ENCODE measurements at places on chromosomes 4 and X.

DNA sequence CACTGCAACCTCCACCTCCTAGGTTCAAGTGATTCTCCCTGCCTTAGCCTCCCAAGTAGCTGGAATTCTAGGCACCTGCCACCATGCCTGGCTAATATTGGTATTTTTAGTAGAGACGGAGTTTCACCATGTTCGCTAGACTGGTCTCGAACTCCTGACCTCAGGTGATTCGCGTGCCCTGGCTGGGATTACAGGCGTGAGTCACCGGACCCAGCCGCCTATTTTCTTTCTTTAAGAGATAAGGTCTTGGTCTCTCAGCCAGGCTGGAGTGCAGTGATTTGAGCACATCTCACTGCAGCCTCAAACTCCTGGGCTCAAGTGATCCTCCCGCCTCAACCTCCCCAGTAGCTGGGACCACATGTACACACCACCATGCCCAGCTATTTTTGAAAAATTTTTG lies 166.5 kb downstream of the DHRSX start:
- DNase-seq: no peak

DNA sequence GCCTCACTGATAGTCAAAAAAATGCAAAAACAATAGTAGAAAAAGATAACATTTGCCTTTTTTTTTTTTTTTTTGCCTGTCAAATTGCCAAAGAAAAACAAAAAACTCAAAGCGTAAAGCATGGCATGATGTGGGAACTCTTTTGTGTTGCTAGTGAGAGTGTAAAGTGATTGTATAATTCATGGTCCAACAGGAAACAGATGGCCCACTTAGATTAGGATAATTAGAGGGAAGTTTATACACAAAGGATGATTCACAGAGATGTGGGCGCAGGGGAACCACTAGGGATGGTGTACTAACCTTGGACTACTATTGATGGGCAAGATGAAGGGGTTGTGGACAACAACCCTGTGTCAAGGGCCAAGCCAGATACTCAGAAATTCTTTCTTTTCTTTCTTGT lies 16.4 kb downstream of the MCUB start:
- DNase-seq: no peak

GRCh38 chrX:21946925-21947641 lies 6.6 kb downstream of the SMS start:
- no peak for DNase-seq

GRCh38 chrX:118536204-118536603 lies 40.6 kb downstream of the DOCK11 start:
- no peak for DNase-seq

GRCh38 chr4:2799971-2800690 lies 7.2 kb downstream of the SH3BP2 start:
- peak; percentile 72 for DNase-seq

- DNase-seq: no peak
Observed at GRCh38 chr4:154622598-154622997, 10.1 kb upstream of the FGG start.

DNA sequence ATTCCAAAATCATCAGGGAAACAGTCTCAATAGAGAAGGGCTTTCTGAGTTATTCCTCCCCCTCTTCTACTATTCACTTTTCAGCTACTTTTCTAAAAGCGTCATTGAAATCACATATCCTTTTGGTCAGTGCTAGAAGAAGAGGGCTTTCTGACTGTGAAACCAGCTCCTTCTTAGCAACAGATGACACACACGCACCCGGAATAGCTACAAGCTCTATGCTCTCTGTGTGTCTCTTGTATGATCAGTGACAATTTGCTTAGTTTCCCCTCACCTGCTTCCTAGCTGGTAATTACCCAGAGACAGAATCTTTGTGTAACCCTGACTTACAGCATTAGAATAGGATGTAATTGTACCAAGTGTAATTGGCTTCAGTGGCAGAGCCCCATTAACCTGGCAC lies 268.1 kb upstream of the SLITRK2 start:
- DNase-seq: no peak

- DNase-seq: no peak
Observed at GRCh38 chr4:38161208-38162113, 201.3 kb downstream of the PTTG2 start.

DNA sequence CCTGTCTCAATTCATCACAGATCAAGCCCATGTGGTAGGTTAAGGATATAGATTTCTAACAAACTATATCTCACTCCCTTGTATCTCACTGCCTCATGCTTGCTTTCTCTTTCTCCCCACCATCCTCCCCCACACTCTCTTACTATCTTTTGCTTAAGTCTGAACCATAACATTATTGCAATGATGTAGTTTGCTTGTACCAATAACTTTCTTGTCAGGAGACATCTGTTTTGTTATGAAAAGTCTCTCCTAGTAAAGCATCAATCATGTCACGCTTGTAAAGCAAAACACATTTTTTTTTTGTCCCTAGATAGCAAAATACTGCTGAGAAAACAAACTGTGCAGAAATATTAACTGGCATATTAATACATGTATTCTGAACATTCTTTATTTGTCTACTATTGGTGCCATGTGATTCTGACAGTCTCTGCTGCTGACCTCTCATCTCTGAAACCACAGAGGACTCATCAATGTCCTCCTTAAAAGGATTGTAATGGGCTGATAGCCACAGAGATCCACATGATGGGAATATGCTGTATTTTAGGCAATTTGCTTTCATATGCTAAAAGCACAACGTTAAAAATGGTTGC lies 217.5 kb downstream of the VEGFC start:
- no peak for DNase-seq

DNA sequence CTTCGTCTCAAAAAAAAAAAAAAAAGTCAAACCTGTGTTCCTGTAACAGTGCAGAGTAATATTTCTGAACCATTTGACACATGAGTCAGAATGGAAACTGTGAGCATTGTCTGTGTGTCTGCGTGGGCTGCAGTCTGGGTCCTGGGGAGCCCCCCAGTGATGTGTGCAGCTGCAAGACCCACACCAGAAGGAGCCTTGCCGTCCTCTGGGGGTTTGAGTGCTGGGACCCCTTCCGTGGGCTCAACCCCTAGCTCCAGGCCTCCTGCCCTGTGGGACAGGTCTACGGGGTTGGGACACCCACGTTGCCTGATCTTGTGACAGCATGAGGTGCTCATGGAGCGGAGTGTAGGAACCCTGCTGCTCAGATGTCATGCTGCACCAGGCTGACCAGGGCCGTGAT lies 43.7 kb downstream of the DDX3X start:
- DNase-seq: no peak

GRCh38 chr4:35986537-35986936 lies 257.8 kb downstream of the ARAP2 start:
- no peak for DNase-seq

DNA sequence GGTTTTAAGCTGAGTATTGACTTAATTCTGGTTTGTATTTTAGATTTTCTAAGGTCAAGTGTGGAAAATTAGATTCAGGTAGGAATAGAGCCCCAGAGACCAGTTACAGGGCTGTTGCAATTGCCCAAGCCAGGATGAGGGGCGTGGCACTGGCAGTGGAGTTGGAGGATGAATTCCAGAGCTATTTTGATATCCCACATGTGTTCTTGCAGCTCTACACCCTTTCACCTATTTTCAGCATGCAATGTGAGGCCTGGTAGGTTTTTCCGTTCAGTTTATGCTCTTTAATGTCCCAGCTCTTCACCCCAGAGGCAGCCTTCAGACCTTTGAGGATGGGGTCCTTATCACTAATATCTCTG lies 17.9 kb upstream of the OGT start:
- DNase-seq: peak; percentile 59

DNA sequence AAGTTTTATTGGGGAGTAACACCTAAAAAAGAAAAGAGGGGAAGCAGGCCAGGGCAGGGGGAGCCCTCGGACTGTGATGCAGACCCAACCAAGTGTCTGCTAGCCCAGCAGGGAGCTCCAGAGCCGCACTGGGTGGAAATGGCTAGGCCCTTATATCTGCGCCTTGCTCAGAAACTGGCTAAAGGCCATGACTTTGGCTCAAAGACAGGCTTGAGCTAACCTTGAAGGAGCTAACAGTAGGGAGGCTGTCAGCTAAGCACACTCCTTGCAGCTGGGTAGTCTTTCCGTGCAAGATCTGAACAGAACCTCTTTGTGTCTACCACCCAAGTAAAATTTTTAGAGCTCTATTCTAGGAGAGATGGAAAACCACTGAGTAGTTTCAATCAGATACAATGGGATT lies 43.0 kb downstream of the SEPSECS start:
- no peak for DNase-seq

- DNase-seq: no peak
Observed at GRCh38 chrX:40174001-40174853, 76.5 kb upstream of the BCOR start.

GRCh38 chr4:10260777-10261176 lies 144.2 kb upstream of the WDR1 start:
- no peak for DNase-seq

DNA sequence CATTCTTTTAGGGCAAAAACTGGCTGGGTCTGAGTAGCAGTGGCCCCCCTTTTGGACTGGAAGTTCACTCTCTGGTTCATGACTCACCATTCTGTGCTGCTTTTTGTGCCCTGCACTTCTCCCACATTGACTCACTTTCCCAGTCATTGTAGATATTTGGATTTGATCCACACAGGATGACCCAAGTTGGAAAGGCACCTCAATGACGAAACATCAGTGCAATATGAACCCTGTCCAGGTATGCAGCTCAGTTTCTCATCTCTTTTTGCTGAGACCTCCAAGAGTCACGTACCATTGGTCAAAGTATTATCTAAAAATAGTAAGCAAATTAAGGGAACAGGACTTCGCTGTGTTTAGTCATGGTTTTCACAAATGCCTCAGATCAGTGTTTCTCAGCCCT lies 92.7 kb downstream of the CBLL2 start:
- no peak for DNase-seq

- DNase-seq: no peak
Observed at GRCh38 chr4:176799653-176800052, 6.9 kb upstream of the VEGFC start.

DNA sequence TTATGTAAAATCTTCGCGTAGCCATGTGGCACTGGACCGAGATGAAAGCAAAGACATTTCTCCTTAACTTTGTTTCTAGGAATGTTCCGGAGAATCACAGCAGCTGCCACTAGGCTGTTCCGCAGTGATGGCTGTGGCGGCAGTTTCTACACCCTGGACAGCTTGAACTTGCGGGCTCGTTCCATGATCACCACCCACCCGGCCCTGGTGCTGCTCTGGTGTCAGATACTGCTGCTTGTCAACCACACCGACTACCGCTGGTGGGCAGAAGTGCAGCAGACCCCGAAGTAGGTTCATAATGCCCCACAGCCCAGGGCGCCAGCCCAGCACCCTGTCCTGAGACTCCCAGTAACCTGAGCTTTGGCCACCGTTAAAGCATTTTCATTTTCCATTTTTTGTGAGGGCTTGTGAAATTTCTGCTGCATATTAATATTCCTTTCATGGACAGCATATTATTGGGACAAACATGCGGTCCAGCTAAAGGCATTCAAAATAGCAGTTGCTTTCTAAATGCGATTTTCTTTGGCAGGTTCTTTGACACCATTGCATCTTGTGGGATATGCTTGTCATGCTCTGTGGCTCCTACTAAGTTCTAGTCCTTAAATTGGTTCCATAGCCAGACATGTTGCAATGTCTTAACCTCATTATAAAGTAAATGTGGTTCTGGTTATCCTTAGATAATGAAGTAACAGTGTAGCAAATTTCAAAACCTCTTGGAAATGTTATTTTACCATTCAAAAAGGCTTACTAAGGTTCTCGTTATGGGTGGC lies 49.1 kb upstream of the MSANTD1 start:
- DNase-seq: no peak

DNA sequence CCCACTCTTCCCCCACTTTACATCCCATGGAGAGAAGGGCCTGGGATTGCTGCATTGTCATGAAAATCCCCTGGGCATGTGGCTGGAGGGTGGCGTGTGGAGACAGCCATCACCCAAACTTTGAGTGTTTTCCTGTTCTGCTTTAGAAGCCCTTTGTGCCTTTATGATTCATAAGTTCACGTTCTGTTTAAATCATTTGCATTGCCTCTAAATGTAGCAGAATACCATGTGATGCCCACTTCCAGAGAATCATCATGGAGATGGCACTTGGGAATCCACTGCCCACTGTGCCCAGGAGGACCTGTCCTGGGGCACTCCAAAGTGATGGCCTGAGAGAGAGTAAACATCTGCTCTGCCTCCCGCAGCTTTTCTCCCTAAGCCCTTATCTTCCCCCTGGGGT lies 52.8 kb downstream of the MED28 start:
- DNase-seq: no peak

GRCh38 chr4:88242144-88242543 lies 42.2 kb downstream of the PPM1K start:
- DNase-seq: no peak

DNA sequence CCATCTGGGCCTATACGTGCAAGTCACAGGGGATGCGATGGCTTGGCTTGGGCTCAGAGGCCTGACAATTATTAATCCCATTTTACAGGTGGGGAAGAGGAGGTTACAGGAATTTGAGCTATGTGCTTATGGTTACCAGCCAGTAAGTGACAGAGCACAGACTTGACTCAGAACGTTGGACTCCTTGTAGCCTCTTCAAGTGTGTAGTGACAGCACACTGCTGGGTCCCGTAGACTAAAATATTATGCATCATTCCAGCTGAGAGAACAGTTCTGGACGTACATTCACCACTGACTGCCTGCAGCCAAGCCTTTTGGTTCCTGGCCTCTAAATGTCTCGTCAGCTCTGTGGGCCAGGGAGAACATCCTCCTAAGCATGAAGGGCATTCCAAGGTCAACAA lies 314.5 kb downstream of the GPAT3 start:
- DNase-seq: no peak

DNA sequence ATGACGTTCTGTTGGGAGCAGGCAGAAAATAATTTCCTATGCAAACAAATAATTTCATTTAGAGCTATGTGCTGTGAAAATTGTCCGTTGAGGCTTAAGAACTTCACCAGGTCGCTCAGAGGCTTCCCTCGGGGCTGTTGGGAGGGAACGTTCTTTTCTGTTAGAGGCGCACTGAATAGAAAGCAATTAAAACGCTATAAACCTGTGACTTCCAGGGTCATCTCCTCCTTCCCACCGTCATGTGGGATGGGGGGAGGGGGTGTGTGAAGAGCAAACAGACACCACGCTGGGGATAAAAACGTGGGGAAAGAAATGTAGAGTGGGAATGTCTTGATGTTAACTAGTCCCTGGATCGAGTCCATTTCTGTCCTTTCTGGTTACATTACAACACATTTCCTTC lies 35.2 kb upstream of the ZNF518B start:
- DNase-seq: no peak

- DNase-seq: no peak
Observed at GRCh38 chrX:110806145-110806544, 10.5 kb upstream of the CHRDL1 start.

GRCh38 chrX:33188286-33188685 lies 23.1 kb downstream of the DMD start:
- no peak for DNase-seq

- DNase-seq: no peak
Observed at GRCh38 chr4:53515076-53515475, 76.2 kb downstream of the LNX1 start.

GRCh38 chr4:145546175-145546915 lies 64.7 kb downstream of the SMAD1 start:
- DNase-seq: no peak

Measured in Right ventricle myocardium inferior (tissue), 1 donor.